ENCODE measurements at places on chromosomes 3 and 15.

DNA sequence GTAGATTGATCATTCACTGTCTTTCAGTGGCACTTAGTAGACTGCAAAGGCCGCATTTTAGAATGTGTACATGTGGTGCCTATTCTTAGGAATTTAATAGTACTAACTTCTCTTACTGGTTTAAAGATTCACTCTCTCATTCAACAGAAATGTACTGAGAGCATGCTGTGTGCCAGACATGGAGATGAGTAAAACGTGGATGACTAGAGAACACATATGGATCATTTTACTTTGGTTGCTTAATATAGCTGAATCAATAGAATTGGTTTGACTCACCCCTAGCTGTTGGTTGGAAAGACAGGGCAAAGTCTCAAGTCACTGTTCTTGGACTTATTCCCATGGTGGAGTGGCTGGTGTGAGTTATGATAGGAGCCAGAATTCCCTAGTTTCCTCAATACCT is 109.1 kb upstream of the TNFAIP8L3 start:
- DNase-seq: no peak

- DNase-seq: no peak
These were observed 181.6 kb downstream of the CFAP20DC start for GRCh38 chr3:58868097-58868779.

GRCh38 chr3:109927726-109928125 is 590.4 kb upstream of the DPPA4 start:
- no peak for DNase-seq

DNA sequence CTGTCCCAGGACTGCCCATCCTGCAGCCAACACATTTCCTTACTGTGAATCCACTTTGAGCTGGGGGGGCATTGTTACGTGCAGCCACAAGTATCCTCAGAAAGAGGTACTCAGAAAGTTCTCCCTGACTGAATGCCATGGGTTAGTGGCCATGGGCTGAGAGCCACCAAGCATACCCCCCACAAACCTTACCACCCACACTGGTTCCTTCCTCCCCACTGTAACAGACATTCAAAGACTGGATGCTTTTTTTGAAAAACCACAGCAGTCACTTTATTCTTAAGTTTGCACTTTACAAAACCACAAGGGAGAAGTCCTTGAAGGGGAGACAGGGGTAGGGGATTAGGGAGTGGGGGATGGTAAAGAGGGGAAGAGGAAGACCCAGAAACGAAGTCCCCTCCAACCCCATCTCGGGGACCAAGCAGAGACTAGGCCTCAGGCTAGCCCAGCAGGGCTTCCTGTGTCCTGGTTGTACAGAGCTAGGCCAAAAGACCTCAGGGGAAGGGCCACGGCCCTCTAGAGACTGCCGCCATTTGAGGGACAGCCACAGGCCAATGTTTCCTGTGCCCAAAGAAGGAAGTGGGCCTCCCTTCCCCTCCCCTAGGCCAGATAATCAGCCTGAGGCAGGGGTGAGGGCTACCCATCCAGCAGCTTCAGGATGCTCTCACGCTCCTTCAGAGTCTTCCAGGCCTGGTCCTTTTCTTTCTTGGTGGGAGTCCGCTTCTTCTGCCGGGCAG is 10.1 kb upstream of the CAMK1 start:
- DNase-seq: no peak

DNA sequence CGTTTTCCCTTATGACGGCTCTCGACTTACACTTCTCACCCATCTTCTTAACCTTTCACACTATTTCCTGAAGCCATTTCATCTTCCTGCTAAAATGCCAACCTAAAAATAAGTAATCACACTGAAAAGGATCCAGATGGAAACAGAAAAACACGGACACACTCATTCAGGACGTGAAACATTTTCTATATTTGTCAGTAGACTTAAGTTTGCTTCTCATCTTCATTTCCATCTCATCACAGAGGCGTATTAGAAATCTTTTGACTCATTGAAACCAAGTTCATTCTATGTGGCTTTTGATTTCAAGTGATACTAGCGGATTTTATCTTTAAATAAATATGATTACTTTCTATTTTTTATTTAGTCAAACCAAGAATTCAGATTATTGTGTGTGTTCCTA is 27.4 kb upstream of the DLG1 start:
- DNase-seq: no peak

- no peak for DNase-seq
These were observed 45.3 kb downstream of the TMEM212 start for GRCh38 chr3:171888466-171888865.

- no peak for DNase-seq
These were observed 596.0 kb downstream of the NTRK3 start for GRCh38 chr15:87660251-87661129.

DNA sequence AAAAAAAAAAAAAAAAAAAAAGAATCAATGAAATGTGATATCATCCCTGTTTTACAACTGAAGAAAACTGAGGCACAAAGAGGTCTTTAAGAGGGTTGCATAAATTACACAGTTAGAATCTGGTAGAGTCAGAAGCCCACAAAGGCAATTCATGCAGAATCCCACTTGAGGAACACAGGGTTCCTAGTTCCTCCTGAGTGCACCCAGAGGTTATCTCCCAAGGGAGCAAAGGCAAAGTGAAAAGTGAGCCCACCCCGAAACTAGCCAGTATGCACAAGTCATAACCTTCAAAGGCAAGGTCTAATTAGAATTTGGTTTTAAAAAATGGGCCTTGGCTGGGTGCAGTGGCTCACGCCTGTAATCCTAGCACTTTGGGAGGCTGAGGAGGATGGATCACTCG is 37.8 kb downstream of the AP3S2 start:
- no peak for DNase-seq

- peak; percentile 23 for DNase-seq
These were observed 7.7 kb upstream of the ZNF592 start for GRCh38 chr15:84740691-84741090.

DNA sequence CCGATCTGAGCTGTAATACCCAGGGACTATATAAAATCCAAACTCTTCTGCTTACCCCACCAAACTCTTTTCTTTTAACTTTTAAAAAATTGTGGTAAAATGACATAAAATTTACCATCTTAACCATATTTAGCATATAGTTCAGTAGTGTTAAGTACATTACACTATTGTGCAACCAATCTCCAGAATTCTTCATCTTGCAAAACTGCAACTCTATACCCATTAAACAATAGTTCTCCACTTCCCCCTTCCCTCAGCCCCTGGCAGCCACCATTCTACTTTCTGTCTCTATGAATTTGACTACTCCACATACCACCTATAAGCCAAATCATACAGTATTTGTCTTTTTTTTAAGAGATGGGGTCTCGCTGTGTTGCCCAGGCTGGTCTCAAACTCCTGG is 38.7 kb downstream of the SENP8 start:
- no peak for DNase-seq

DNA sequence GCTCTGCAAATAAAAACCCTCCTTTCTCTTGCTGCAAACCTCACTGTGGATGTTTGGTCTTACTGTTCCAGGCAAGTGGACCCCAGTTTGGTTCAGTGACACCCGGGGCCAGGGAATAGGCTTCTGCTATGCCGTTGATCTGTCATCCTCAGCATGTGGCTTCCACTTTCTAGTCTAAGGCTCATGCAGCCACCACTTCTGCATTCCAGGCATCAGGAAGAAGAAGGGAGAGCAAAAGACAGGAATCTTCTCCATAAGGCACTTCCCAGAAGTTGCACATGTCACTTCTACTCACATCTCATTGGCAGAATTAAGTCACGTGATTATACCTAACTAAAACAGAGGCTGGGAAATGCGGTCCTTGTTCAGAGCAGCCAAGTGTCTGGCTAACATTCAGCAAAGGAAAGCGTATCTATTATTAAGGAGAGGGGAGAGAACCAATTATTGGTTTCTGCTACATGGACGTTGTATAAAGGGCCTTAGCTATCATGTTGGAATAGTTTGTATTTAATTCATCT is 173.6 kb upstream of the PFN2 start:
- DNase-seq: no peak

- no peak for DNase-seq
These were observed 320.9 kb upstream of the ONECUT1 start for GRCh38 chr15:53110999-53111398.

- no peak for DNase-seq
These were observed 55.8 kb downstream of the ADCY5 start for GRCh38 chr3:123392871-123393620.

- DNase-seq: no peak
These were observed 23.1 kb upstream of the RNU6-1 start for GRCh38 chr15:67862750-67863441.

GRCh38 chr3:147369231-147369630 is 37.1 kb downstream of the ZIC4 start:
- DNase-seq: no peak

- DNase-seq: no peak
These were observed 513 bp downstream of the SS18L2 start for GRCh38 chr3:42590989-42591756.

GRCh38 chr3:159252772-159253384 is 451.0 kb downstream of the MFSD1 start:
- no peak for DNase-seq

DNA sequence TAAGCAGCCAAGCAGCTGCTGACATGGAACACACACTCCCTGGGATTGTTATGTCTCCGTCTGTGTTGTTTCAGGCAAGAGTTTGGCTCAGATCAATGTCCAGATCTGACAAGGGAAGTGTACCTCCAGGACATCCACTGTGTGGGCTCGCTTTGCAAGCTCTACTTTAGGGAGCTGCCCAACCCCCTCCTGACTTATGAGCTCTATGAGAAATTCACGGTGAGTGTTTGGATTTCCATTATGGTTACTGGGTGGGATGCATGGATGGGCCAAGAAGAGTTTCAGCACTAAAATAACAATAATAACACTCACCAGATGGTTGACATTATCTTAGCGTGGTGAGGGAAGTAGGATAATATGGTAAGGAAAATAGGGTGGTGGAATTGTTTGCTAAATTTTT is 74.1 kb downstream of the ARHGAP31 start:
- no peak for DNase-seq

DNA sequence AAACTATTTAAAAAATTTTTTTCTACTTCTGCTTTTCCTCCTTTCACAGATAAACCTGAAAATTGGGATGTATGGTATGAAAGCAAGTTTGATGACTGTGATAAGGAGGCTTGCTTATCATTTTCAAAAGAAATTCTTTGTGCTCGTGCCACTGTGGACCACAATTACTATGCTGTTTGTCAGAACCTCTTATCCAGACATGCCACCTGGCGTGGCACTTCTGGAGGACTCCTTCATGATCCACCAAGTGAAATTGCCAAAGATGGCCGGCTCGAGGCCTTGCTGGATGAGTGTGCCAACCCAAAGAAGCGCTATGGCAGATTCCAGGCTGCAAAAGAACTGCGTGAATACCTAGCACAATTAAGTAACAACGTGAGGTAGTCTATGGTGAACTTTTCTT is 17.8 kb downstream of the DIPK2A start:
- DNase-seq: no peak

- DNase-seq: no peak
These were observed 23.2 kb downstream of the SHC4 start for GRCh38 chr15:48940508-48940907.

GRCh38 chr3:54131026-54131605 is 8.8 kb downstream of the CACNA2D3 start:
- no peak for DNase-seq

Data from NCI-H446 (cell line).